ENCODE measurements at places on chromosomes 12 and 14.

- no peak for DNase-seq
Measured at GRCh38 chr12:28088566-28089272, 101.5 kb upstream of the CCDC91 start.

DNA sequence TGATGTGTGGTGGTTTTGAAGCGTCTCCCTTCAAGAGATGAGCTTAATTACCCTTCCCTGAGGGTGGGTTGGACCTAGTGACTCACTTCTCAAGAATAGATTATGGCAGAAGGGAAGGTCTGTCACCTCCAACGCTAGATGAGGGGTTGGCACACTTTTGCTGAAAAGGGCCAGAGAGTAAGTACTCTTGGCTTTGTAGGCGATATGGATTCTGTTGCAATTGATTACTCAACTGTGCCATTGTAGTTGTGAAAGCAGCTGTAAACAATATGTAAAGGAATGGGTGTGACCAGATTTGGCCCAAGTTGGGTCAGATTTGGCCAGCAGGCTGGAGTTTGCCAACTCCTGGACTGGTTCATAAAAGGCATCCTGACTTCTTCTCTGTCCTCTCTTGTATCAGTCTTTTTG, 53.3 kb downstream of the SMIM41 start:
- no peak for DNase-seq

DNA sequence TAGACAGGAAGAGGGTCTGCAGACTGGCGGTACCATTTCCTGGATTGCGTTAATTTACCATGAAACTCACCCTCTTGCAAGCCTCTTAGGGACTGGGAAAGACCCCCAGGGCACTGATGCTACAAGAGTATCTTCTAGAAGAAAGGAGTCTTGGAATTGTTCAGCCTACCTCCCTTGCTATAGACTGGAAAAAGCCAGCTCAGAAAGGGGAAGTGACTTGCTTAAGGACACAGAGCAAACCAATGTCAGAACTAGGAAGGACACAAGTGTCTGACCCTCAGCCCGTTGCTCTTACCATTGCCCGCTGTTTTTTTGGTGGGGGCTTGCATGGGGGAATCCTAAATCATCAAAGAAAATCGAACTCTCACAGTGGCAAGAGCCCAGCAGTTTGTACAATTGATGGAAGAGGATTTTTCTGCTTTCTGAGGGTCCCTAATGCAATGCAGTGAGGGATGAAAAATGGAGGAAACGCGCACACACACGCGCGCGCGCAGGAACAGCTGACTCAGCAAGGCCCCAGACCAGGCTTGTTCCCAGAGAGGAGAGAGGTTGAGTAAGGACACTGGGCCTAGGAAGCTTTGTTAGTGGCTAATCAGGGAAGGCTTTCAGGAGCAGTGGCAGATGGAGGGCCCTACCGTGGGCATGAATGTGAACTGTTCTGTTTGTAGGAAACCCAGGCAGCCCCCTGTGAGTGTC, 50.9 kb downstream of the RIN3 start:
- DNase-seq = no peak

- DNase-seq = no peak
Measured at GRCh38 chr12:106245767-106246166, 2.1 kb downstream of the CKAP4 start.

DNA sequence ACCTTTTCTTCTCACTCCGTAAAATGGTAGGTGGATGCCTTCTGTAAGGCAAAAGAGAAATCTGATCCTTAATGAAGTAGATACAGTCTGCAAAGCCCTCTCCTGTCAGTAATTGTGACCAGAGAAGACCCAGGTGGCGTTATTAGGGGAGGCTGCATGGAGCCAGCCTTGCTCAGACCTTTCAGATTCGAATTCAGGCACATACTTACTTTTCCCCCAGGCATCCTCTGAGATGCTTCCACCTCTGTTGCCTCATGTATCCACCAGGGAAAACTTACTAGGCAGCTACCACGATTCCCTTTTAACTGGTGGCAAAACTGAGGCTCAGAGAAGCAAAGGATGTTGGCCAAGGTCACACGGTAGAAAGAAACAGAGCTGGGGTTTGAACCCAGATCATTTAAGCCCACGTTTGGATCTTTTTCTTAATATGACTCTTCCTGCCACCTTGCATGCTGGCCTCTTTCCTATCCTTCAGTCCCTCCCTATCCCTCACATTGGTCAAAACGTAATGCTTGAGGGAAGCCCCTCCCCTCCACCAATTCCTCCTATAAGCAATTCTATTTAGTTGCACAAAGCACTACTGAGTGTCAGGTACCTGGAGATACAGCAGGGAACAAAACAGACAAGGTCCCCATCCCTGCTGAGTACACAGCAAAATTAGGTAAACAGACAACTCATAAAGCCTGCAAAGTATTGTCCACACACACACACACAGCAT, 179.4 kb downstream of the KSR2 start:
- DNase-seq = no peak

DNA sequence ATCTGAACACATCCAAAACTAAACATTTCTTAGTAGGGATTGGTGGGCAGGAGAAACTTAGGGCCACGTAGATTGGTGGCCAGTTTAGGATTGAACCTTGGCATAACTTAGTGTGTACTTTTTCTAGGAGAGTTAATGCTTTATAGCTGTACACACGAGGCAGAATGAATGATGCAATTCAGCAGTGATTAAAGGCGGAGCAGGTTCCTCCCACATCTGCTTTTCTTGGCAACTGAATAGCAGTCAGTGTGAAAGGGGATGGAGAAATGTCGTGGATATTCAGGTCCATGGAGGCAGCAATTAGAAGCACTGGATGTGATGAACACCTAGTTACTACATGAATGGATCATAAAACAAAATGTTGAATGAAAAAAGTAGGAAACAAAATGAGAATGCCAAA, 493.8 kb downstream of the FUT8 start:
- no peak for DNase-seq

DNA sequence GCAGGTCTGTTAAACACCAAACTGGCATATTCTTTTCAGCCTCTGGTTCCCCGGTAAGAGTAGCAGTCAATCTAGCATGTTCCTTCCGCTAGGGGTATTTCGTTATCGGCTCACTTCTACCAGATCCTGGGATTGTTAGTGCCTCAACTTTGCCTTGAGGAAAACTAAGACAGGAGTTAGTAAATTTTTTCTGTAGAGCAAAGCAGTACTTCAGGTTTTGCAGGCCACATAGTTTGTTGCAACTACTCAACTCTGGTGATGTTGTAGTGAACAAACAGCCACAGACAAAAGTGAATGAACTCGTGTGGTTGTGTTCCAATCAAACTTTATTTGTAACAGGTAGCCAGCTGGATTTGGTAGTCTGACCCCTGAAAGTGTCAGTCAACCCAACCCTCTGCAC, 6.3 kb upstream of the CDH24 start:
- no peak for DNase-seq

GRCh38 chr14:59103396-59103795, 85.1 kb upstream of the DAAM1 start:
- no peak for DNase-seq

DNA sequence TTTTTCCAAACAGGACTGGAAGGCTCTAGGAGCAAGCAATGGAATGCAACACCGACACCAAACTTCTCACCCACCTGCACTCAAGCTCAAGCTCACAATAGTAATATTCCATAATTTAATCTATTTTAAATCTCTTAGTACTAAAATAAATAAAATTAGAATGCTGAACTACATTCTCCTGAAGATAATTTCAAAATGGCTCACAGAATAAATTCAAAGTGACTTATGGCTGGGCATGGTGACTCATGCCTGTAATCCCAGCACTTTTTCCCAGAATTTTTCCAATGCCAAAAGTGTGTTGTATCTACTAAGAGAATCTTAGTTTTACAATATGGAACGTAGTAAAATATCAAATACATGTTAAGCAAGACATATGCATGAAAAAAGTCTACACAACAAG, 31.5 kb downstream of the DUSP16 start:
- DNase-seq = no peak

GRCh38 chr12:25377469-25378177, 126.9 kb upstream of the KRAS start:
- DNase-seq = no peak

GRCh38 chr14:58571769-58572472, 65.8 kb upstream of the DACT1 start:
- DNase-seq = no peak

- no peak for DNase-seq
Measured at GRCh38 chr12:110270125-110270962, 10.7 kb upstream of the ATP2A2 start.

GRCh38 chr14:98799891-98800290, 472.1 kb downstream of the BCL11B start:
- no peak for DNase-seq

DNA sequence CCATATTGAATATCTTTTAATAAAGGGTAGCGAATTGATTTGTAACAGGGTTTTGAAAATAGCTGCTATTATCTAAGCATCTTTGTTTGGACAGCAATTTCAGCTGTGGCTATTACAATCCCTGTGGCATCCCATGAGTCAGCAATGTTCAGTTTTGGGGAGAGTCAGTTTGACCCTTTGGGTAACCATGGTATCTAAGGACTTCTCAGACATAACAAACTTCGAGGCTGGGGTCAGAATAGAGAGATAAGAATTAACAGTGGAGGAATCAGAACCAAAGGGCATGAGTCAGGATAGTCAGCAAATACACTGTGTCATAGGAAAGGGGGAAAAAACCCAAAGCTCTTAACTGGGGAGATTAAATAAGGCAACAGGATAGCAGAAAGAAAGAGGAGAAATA, 11.7 kb upstream of the PTHLH start:
- DNase-seq = no peak

DNA sequence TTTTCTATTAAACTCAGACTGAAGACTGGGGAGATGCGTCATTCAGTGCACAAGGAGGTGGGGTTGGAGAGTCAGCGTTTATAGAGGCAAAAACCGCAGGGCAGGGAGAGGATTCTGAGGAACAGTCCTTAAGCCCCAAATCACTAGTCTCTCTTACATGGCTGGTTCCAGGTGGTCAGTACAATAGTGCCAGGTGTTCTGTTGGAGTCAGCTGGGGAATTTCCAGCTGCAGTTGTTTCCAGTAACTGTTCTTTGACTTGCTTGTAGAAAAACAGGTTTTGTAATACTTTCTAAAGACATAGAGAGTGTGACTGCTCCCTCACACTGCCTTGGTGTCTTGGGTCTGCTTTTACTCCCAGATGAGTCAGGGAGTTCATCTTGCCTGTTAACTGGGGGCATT, 192.2 kb downstream of the TMTC3 start:
- DNase-seq = no peak

GRCh38 chr14:72946491-72946890, 20.2 kb downstream of the DCAF4 start:
- DNase-seq = no peak

GRCh38 chr14:21257394-21257909, 11.8 kb downstream of the HNRNPC start:
- DNase-seq = no peak

- DNase-seq = no peak
Measured at GRCh38 chr12:52537101-52537500, 15.8 kb downstream of the KRT71 start.

DNA sequence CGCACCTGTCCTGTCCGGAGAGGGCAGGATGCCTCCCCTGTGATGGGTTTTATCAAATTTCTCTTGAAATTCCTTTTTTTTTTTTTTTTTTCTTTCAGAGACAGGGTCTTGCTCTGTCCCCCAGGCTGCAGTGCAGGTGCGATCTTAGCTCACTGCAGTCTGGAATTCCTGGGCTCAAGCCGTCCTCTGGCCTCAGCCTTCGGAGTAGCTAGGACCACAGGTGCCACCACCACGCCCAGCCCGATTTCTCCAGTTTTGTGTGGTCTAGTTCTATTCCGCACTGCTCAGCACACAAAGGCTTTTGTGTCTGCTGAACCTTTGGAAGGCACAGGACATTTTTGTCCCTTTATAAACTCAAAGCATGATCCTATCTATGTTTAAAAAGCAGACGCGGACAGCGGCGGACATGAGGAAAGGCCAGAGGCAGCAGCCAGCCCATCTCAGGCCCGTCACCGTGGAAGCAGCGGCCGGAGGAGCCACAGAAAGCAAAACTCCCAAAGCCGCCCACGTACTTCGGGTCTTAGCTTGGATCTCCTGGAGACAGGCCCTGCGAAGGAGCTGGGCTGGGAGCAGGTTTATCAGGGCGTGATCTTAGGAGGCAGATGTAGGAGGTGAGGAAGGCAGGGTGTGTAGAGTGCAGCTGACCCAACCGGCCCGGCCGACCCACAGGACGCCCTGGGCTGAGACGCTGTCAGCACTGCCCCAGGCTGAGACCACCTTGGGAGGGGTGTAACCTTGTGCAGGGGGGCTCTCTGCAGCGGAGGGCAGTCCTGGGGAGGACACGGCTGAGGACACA, 30.9 kb upstream of the FBRSL1 start:
- no peak for DNase-seq

- DNase-seq = no peak
Measured at GRCh38 chr14:43877351-43877960, 629.6 kb downstream of the FSCB start.

GRCh38 chr12:70042675-70043074, 200.6 kb upstream of the CNOT2 start:
- DNase-seq = no peak

- no peak for DNase-seq
Measured at GRCh38 chr14:105061428-105062047, 3.7 kb downstream of the GPR132 start.

DNA sequence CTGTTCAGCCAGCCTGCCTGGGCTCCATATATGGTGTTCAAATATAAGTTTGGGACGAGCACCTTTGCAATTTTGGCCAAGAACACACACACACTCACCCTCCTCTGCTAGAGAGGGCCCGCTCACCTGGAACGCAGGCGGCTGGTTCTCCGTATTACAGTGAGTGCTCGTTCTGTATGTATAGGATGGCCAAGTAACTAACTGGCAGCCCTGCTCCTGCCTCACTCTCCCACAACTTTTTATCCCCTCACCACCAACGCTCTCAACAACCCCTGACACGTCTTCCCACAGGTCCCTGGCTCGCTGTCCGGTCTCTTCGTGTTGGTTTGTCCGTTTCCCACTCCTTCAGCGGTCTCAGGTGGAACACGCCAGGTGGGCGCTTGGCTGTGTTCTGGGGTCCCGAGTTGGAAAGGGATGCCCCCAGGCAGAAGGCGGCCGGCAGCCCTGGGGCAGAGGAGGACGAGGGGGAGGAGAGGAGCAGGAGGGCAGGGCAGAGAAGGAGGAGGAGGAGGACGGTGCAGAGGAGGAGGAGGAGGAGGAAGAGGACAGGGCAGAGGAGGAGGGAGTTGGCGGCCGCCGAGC, 398 bp upstream of the MSRB3 start:
- no peak for DNase-seq

GRCh38 chr14:99116741-99117295, 155.2 kb downstream of the BCL11B start:
- peak; percentile 12 for DNase-seq

- DNase-seq = no peak
Measured at GRCh38 chr14:105013150-105013785, 7.6 kb downstream of the CDCA4 start.

DNA sequence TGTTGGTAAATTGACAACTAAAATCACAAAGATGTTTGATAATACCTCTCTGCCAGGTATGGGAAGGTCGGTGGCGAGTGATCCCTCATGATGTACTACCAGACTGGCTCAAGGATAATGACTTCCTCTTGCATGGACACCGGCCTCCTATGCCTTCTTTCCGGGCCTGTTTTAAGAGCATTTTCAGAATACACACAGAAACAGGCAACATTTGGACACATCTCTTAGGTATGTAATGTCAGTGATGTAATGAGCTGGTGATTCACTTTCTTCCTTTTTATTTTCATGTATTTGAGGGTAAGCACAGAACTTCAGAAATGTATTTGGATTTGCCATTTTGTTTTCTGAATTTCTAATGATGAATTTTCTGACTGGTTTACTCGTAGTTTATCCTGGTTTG, 42.6 kb upstream of the LRTM2 start:
- no peak for DNase-seq

- DNase-seq = no peak
Measured at GRCh38 chr14:30985796-30986195, 39.7 kb upstream of the AP4S1 start.

All from posterior cingulate gyrus (tissue), 11 donors.